KG1 (cell line): ENCODE measurements at places on chromosomes 2 and 18.

DNA sequence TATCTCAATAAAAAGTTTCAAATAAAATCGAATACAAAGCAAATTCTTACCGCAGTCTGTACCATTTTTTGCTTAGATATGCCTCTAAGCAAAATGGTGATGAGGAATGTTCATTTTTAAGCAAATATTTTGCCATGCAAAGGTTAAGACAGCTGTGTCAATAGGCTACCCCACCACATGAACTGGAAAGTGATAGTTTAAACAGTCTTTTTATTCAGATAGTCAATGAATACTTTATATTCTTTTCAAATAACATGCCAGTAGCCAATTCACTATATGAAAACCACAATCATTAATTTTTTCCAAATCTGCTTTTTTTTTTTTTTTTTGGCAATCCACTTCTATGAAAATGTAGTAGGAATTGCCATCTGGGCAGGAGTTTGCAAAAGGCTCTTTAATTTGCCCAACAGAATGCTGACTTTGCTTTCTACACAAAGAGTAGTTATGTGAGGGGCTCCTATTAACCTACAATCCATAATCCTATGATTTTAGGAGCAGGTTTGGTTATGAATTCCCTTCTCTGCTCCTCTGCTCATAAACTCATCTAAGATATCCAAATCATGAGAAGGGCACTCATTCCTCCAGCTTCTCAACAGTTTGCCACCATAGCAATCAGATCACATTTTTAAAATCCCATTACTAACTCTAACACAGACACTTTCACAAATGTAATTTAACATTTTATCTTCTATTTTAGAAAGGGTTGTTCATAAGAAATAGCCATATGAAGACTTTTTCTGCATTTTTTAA is 69.2 kb downstream of the SLC40A1 start:
- no peak for DNase-seq

DNA sequence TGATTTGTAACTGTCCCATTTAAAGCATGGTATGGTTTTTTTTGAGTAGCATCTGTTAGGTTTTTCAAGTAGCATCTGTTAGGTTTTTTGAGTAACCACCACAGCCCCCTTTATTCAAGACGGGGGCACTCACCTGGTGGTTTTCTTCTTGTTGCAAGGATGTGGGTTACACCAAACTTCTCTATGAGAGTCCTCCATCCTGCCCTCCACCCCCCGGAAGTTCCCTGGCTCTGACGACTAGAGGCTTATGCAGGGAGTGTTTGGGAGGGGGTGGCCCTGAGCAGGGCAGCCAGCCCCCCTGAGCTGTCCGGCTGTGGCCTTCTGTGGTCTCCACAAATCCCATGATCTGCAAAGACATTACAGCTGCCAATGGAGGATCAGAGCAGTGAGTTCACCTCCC is 39.3 kb downstream of the MTCL1 start:
- no peak for DNase-seq

DNA sequence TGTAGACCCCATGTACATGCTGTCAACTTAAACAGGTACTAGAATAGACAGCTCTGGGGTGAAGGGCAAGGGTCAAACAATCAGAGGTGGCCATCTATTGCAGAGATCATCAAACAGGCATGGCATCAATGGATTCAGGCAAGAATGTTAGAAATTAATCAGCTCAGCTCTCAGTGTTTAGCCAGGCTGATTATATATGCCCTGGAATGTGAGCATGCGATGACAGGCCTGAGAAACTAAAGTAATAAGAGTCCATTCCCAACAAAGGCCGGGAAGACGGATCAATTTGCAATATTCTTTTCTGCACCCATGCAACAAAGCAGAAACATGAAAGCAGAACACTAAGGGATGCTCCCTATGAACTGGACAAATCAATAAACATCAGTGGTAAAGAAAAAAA is 380.5 kb upstream of the SPRED2 start:
- no peak for DNase-seq

- DNase-seq: no peak
These were observed 148.6 kb downstream of the MAIP1 start for GRCh38 chr2:200104015-200104414.

DNA sequence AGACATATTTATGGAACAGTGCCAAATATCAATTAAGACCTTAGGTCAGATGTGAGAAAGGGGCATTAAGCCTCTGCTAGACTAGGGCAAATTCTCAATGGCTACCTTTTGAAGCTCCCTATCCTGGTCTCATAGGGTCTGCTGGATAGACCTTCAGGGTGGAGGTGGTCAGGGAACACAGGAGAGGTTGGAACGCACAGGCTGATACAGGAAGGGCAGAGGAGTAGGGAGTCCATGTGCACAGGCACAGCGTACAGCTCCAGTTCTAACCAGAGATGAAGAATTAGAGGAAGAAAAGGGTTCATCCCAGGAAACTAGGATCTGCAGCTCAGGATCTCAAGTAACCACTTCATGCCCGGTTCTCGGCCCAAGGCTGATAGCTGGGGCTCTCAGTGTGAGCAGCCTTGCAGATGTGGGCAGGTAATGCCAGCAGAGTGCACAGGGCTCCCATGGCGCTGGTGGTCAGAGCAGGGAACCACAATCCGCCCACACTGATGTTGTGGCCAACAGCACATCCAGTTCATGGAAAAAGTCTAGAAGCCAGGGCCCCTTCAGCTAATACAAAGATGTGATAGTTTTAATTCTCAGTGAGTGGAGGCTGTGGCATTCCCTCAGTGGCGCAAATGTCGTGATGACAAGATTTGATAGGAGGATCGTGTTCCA is 3.4 kb upstream of the EVA1A start:
- DNase-seq: no peak
